ENCODE measurements at places on chromosomes 6 and 20. TPM values are rescaled to one million over a fixed set of nuclear protein-coding genes. Genes with fewer than 3 reads are reported as not detected.

GJA1 gene
- total RNA-seq = 140 TPM

DNA sequence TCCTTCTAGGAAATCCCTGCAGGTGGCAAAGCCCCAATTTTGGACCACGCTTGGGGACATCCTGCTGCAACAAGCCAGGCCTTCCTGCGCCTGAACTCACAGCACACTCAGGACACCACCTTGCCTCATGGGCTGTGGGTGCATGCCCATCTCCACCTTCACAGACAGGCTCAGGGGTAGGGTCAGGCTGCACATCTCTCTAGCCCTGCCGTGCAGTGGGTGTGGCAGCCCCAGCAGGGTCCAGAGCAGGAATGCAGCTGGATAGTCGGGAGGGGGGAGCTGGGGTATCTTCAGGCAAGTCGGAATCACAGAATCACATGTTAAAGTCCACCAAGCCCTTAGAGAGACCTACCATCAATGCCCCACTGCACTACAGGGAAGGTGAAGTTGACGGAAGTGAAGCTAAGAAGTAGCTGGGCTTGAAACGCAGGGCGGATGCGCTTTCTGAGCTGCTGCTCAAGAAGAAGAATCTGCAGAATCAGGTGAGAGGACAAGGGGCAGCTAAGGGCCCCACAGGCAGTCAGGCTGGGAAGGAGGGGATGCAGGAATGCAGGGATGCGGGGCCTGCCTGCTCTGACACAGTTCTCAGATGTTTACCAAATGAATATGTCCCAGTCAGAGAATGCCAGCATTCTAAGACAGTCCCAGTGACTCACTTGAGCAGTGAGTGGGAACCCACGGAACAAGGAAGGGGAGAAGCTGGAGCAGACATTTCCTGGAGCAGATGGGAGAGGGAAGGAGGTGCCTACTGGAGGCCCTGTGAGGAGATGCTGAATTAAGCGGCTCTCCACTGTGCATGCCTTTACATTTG lies 11.3 kb downstream of the SERPINB6 start:
- peaks cover 8% of the 10 kb centered on the region for H3K36me3 ChIP-seq
- peaks cover 23% of the 10 kb centered on the region for H3K4me1 ChIP-seq
- no peak overlapping the region for H3K4me3 ChIP-seq
- H3K27ac ChIP-seq = no peak overlapping the region
- no peaks in the 10 kb centered on the region for H3K27me3 ChIP-seq

GRCh38 chr6:108168090-108168463 lies 2.3 kb downstream of the NR2E1 start:
- DNase-seq = peak; percentile 39
- peaks cover 45% of the 10 kb centered on the region for H3K4me1 ChIP-seq
- H3K36me3 ChIP-seq = no peaks in the 10 kb centered on the region
- H3K27ac ChIP-seq = no peak overlapping the region
- peaks cover 99% of the 10 kb centered on the region for H3K27me3 ChIP-seq

DNA sequence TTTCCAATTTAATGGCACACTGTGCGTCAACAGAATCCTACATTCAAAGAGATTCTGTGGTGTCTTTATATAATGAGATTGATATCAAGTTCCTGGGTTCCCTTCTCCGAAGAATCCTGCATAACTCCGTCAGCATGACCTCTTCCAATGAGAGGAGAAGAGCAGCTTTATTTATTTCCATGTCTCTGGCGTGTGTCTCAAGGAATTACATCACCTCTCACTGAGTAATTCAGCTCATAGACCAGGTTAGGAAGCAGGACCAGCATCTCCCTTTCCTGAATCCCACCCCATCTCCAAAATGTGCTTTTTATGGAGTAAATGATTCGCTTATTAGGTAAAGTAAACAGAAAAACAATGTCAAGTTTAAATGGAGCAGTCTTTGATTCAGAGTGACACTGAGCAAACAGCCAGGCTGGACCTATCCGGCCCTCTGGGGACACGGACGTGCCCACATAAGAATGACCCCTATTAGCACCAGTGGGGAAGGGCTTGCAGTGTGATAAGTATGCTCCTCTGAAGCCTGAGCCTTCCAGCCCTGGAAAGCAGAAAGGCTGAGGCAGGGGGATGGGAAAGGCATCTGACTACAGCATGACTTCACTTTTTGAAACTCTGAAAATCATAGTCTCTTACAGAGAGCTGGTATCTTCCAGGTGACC lies 165.2 kb downstream of the CLIC5 start:
- DNase-seq = no peak
- no peak overlapping the region for H3K4me3 ChIP-seq
- H3K27ac ChIP-seq = no peak overlapping the region
- no peaks in the 10 kb centered on the region for H3K27me3 ChIP-seq

EGFL8 gene
- 45.7 TPM for total RNA-seq

DNA sequence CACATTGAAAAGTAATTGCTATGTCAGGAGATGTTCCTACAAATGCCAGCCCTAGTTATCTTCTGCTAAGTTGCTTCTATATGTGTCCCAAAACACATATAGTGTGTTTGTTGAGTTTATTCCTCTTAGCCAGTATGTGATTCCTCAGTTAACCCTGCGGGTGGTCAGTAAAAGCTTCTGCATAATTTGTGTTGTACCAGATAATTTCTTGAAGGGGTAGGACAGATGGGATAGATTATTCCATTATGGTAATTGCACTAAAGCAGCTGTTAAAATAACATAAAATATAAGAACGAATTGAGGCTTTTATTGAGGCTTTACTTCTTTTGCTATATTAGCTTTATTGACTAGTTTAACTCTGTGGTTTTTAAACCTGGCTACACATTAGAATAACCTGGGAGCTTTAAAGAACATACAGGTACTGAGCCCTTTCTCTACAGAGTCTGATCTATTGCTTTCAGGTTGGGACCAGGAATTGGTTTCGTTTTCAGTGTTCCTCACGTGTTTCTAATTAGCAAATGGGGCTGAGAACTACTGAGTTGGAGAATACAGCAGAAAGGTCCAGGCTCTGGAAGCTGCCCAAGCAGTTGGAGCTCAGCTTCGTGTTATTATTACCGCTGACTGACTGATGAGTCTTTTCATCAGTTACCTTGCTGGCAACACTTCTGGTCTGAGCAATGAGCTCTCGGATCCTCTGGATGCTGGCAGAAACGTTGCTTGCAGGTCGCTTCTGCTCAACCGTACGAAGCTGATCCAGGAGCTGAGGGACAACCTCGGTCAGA lies 56.9 kb downstream of the FAM229B start:
- no peak overlapping the region for H3K4me3 ChIP-seq
- no peak overlapping the region for H3K27ac ChIP-seq
- peaks cover 11% of the 10 kb centered on the region for H3K36me3 ChIP-seq
- no peak for DNase-seq
- no peaks in the 10 kb centered on the region for H3K27me3 ChIP-seq
- H3K4me1 ChIP-seq = peaks cover under 1% of the 10 kb centered on the region

DNA sequence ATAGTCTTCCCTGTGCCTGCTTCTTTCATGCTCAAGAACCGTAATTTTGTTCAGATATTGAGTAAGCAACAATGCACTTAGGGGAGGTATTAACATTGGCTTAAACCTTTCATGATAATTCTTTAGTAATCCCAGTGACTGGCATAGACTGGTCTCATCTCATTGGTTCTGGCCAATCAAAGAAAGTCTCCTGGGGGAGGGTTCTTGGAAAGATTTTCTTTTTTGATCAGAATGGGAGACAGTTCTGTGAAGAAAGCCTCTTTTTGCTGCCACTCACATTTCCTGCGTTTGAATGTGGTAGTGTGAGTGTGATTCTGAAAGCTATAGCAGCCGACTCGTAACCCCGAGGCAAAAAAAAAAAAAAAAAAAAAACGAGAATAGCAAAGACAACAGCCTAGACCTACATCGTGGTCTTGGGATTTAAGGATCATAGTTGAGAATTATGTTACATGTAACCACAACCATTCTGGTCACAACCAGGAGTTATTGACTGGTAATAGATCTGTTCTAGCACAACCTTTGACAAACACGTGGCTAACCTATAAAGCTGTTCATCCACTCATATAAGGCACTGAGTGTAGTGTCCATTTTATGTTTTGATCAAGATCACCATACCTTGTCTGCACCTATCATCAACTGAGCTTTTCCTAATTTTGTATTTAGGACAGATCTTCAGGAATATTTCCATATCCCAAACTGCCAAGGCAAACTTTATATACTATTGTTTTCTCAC lies 15.1 kb upstream of the TMEM217 start:
- H3K27me3 ChIP-seq = no peaks in the 10 kb centered on the region
- H3K4me1 ChIP-seq = peaks cover 5% of the 10 kb centered on the region
- H3K36me3 ChIP-seq = peaks cover 19% of the 10 kb centered on the region
- H3K27ac ChIP-seq = no peak overlapping the region
- DNase-seq = no peak

DNA sequence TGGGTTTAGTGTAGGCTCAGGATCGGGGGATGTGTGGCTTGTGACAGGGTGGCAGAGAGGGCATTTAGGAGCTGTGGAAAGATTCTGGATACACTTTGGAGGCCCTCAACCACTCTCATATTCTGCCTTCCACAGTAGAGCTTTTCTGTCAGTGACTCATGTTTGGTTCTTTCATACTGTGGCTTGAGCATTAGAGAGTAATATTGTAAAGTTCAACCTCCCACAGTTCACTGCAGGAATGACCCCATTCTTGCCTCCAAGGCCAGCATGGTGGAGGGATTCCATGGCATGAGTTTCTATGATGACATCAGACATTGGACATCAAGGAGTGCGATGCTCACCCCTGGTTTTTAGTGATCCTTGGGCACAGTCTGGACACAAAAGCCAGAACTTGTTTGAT lies 50.9 kb downstream of the DTD1 start:
- H3K27me3 ChIP-seq = no peaks in the 10 kb centered on the region
- DNase-seq = no peak
- H3K27ac ChIP-seq = no peak overlapping the region
- H3K36me3 ChIP-seq = peaks cover 3% of the 10 kb centered on the region
- H3K4me1 ChIP-seq = peaks cover 39% of the 10 kb centered on the region

SRMS gene
- total RNA-seq = not detected

Measured in mesothelial cell of epicardium (in vitro differentiated cells).